Stimulated activated CD4-positive, alpha-beta T cell treated with anti-CD3 and anti-CD28 coated beads, Interleukin-1b, Interleukin-23, amount 100 ng/mL, for 4 hours (primary cell): ENCODE measurements at places on chromosomes 12 and 14.

DNA sequence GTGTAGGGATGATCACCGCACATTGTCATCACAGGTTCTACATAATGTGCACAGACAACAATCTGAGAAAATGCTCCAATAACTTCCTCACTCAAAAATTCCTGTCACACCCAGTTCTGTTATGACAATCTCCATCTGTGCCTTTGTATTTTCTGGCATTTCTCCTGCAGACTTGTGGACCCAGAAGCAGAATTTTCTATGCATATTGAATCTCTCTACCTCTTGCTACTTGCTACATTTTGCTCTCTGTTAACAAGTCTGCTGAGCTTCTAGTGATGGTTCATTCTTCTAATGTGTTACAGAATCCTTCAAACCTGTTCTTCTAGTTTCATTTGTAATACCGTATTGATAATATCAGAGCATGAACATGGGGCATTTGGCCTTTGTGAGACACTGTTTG, 127.8 kb upstream of the PTPRQ start:
- DNase-seq: no peak

- DNase-seq: no peak
These were observed 23.3 kb downstream of the OR10G3 start for GRCh38 chr14:21556378-21557083.

GRCh38 chr12:49880756-49881414, 22.8 kb downstream of the FAIM2 start:
- DNase-seq: no peak

DNA sequence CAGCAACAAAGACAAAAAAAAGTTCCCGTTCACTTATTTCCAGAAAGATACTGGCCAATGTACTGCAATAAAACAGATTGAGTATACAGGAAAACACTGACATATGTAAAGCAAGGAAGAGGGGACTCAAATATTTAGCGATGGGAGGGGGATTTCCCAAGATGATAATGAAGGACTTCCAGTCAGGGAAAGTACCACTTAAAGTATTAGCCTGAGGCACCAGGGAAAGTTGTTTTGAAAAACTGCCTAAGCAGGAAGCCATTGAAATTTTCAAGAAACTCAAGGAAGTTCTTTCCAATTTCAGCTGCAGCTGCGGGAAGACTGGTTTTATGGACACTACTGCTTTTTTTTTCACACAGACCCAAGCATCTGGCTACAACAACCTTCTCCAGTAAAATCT, 1007.4 kb upstream of the NOVA1 start:
- DNase-seq: no peak

- no peak for DNase-seq
These were observed 419.3 kb upstream of the SEL1L start for GRCh38 chr14:81952917-81953316.

DNA sequence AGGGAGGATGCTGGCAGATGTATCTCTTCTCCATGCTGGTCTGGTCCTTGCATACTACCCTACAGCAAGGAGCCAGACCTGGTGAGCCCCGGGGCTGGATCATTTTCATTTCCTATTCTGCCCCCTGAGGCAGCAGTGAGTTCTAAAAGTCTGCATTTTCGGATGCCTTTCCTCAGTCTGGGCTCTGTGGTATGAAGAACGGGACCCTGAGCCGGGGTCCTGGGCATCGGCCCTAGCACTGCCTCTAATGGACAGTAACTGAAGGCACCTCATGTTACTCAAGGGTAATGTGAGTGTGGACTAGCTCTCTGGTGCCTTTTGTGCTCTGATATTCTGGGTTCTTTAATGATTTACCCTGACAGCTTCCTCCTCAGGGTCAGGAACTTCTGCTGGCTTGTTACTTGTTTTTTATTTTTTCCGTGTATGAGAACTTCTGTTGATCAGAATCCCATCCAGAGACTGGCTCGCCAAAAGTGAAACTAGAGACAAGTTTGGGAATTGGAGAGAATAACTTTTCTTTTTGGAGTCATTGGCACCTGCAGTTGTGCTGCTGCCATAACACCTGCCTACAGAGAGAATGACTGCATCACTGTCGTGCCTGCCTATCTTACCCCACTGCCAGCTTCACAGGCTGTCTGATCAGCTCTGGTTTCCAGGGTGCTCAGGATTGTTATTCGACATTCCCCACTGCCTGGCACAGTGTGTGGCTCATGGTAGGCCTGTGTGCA, 62.3 kb downstream of the SUSD6 start:
- DNase-seq: no peak

- DNase-seq: no peak
These were observed at the start of gene ACSS3 for GRCh38 chr12:81077686-81078441. Gene ACSS3, plus strand, starts transcription at chr12:81078079. Its CDS starts 42 bp downstream, at chr12:81078121.

DNA sequence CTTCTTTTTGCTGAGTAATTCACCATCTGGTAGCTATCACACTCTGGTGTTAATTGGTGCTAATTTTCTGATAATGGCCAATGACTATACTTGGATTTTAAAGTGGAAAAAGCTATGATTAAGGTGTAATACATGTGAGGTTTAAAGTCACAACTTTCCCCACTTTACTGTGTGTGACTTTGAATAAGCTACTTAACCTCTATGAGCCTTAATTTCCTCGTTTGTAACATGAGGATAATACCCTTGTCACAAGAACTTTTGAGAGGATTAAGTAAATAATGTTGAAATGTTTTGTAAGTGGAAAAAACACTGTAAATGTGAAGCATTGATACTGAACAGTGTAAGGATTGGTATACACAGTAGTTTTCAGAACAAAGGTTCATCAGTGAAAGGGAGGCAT, 65.3 kb downstream of the MSRB3 start:
- no peak for DNase-seq

GRCh38 chr12:108592033-108592909, 5.6 kb downstream of the TMEM119 start:
- no peak for DNase-seq

GRCh38 chr12:104519190-104520019, 62.7 kb downstream of the CHST11 start:
- no peak for DNase-seq

DNA sequence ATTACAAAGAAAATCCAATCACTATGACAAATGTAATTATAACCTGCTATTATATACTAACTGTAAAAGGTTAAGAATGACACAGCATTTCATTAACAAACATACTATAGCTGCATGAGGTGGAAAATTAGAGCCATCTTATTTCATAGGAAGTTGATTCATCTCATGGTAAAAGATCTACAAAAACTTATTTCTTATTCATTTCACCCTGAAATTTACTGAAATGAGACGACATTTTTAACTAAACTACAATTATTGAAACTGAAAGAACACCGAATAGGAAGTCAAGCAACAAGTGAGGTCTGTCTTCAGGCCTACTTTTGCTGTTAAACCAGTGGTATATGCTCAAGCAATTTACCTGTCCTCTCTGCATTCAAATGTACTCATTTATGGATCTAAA, 87.2 kb downstream of the CEP83 start:
- no peak for DNase-seq

- DNase-seq: no peak
These were observed 10.9 kb upstream of the MIPOL1 start for GRCh38 chr14:37186865-37187264.

DNA sequence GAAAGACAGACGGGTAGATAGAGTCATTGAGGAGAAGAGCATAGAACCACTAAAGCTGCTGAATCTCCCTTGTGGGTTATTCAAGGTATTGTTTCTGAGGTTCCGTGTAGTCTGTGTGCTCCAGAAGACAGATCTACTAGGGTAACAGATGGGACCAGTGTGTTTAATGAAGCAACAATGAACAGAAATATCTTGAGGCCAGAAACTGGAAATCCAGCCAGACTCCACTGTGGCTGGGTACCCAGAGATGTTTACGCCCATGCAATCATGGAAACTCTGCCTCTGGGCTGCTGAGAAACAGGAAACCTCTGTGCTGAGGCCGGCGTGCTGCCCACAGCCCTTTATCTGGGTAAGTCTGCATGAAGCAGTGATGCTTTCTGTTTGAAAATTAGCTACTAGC, 8.3 kb downstream of the PROX2 start:
- peak; percentile 14 for DNase-seq

GRCh38 chr12:25824734-25825133, 133.7 kb upstream of the RASSF8 start:
- DNase-seq: no peak

- DNase-seq: no peak
These were observed 101.3 kb downstream of the TMEM121 start for GRCh38 chr14:105627701-105628100.

- no peak for DNase-seq
These were observed 15.8 kb upstream of the CELA1 start for GRCh38 chr12:51362307-51362706.

DNA sequence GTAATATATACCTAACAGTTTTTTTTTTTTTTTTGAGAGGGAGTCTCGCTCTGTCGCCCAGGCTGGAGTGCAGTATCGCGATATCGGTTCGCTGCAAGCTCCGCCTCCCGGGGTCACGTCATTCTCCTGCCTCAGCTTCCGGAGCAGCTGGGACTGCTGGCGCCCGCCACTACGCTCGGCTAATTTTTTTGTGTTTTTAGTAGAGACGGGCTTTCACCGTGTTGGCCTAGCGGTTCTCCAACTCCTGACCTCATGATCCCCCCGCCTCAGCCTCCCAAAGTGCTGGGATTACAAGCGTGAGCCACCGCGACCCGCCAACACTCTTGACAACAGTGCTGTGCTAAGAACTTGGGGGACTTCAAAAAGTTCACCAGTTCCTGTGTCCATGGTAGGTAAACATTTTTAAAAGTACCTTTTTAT, 63.5 kb downstream of the FOXG1 start:
- no peak for DNase-seq

DNA sequence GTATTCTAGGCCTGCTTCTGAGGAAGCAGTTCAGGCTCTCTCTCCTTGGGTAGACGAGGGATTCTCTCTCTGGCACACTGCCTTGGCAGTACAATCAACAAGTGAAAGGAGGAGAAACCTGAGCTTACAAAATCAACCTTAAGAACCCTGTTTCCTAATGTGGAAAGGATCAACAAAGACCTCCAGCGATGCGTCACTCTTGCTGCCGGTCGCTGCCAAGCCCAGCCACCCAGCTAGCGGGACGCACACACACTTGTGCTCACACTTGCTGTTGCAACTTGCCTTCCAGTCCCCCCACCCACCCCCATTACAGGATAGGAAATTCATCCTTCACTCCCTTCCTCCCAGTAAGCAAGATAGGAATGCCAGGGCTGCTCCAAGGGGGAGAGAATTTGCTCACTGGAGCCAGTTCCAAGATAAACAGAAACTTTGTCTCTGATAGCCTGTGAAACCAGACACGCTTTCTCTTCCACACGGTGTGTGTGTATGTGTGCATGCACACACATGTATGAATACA, 144.3 kb downstream of the BCL11B start:
- DNase-seq: no peak

DNA sequence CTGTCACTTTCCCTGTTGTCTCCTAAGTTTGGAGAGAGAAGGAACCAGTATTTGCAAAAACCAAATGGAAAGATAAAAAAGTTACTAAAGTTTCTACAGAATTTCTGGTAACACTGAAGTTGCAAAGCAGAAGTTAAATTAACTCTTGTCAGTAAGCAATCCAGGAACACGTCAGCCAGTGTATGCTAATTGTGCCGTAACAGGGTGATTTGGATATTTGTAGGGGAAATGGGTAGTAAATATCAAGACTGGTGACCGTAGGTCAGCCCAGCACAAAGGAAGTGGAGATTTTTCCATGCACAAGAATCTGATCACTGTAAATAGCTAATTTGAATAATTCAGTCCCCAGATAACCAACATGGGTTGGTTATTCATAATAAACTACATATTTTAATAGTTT, 2.3 kb downstream of the CDKN1B start:
- no peak for DNase-seq

GRCh38 chr14:71698027-71698426, 234.2 kb upstream of the RGS6 start:
- no peak for DNase-seq
